Ovary (tissue), 10 donors: ENCODE measurements at places on chromosomes 3 and 15. TPM values are rescaled to one million over a fixed set of nuclear protein-coding genes. Genes with fewer than 3 reads are reported as not detected.

DNA sequence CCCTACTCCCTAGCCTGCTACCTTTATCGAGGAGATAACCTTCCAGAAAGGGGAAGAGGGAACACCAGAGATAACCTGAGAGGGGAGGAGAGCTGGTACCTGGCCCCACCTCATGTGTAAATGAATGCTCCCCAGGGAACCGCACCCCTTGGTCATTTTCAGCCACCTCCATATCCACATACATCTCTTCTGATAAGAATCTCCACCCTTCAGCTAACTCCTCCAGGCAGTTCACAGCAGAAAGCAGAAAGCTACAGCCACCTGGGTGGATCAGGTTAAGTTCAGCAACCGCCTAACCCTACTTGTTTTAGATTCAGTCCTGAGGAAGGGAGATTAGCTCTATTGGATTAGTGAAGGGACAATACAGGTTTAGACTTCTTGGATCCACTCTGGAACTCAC lies 38.0 kb upstream of the TIMP4 start:
- DNase-seq = no peak
- no peaks in the 10 kb centered on the region for H3K36me3 ChIP-seq
- no peak overlapping the region for H3K27ac ChIP-seq
- H3K4me3 ChIP-seq = no peak overlapping the region
- H3K4me1 ChIP-seq = peaks cover 2% of the 10 kb centered on the region
- H3K27me3 ChIP-seq = no peaks in the 10 kb centered on the region

DNA sequence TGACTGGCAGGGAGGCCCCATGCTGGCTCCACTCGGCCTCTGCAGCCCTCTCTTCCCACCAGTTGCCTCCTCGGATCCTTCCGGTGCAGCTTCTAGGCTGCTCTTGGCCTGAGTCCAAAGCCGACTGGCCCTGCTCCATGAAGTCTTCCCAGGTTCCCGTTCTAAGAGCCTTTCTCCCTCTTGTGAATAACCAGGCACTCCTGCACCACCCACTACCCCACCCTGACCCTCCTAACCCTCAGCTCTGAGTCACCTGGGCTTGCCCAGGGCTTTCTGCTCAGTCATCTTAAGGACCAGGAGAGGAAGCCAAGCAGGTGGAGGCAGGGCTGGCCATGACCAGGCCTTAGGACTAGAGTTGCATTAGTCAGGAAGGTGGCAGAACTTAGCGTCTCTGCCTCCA lies 28.1 kb upstream of the CNBP start:
- H3K36me3 ChIP-seq = no peaks in the 10 kb centered on the region
- H3K4me1 ChIP-seq = peaks cover 8% of the 10 kb centered on the region
- peak; percentile 83 for DNase-seq
- no peak overlapping the region for H3K27ac ChIP-seq
- H3K4me3 ChIP-seq = no peak overlapping the region

The CD200 gene
- 11.3 TPM for total RNA-seq

DNA sequence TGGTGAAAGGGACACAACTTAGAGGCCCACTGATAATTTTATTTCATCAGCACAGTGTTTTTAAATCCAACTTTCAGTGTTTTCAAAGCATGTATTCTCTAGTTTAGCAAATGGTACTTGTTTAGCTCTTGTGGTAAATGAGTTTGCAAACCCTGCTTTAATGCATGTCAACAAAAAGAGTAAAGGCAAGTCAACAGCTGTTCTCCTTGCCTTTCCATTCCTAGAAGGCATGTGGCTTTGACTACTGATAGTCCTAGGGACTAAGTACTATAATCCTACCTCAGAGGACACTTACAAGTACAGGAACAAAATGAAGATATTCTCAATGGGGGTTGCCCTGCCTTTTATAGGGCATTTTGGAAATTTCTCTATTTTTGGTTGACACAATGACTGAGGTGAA lies 13.1 kb downstream of the NPTN start:
- no peaks in the 10 kb centered on the region for H3K36me3 ChIP-seq
- H3K27ac ChIP-seq = no peak overlapping the region
- no peaks in the 10 kb centered on the region for H3K27me3 ChIP-seq
- H3K4me1 ChIP-seq = peaks cover 2% of the 10 kb centered on the region
- DNase-seq = no peak

The NMNAT3 gene
- total RNA-seq = 26.1 TPM

DNA sequence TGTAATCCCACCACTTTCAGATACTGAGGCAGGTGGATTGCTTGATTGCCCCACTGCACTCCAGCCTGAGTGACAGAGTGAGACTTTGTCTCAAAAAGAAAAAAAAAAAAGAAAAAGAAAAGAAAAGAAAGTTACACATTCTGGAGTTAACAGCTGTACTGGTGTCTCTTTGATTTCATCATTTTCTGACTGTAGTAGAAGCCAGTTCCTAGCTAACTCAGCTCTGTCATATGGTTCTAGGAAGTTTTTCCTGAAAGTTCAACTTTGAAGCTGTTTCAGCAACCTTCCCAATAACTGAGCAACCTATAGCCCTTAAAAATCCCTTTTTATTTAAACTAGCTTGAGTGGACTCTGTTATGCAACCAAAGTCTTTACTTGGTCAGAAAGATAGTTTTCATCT lies 104.6 kb upstream of the STRIT1 start:
- no peak for DNase-seq
- H3K4me1 ChIP-seq = no peaks in the 10 kb centered on the region
- no peaks in the 10 kb centered on the region for H3K27me3 ChIP-seq
- H3K36me3 ChIP-seq = no peaks in the 10 kb centered on the region

GRCh38 chr3:128969993-128970739 lies 23.7 kb downstream of the CFAP92 start:
- no peak overlapping the region for H3K4me3 ChIP-seq
- H3K27me3 ChIP-seq = no peaks in the 10 kb centered on the region
- DNase-seq = peak; percentile 66
- no peaks in the 10 kb centered on the region for H3K36me3 ChIP-seq
- H3K4me1 ChIP-seq = no peaks in the 10 kb centered on the region
- no peak overlapping the region for H3K27ac ChIP-seq

DNA sequence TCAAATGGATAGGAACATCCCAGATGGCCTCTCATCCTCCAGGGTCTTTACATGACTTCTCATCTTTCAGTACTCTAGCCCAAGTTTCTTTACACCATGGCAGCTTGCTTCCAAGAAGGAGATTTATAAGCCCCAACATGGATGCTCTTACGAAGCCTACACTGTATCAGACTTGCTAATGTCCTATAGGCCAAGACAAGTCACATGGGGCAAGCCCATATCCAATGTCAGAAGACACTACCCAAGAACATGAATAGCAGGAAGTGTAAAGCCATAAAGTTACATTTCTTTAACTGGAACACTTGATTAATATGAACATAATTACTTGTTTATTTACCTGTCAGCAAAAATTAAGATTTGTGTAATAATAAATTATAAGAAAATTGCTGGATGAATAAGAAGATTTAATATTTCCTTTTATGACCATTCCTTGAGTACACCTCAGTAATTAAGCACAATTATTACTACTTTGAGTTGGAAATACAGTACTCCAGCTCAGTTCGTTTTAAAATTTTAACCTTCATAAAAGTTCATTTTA lies 5.1 kb downstream of the SPESP1 start:
- H3K4me3 ChIP-seq = no peak overlapping the region
- no peak overlapping the region for H3K27ac ChIP-seq
- H3K4me1 ChIP-seq = no peaks in the 10 kb centered on the region
- no peaks in the 10 kb centered on the region for H3K27me3 ChIP-seq
- no peaks in the 10 kb centered on the region for H3K36me3 ChIP-seq
- no peak for DNase-seq

The HAPLN3 gene
- 10.0 TPM for total RNA-seq

GRCh38 chr3:170322566-170323269 lies 34.8 kb upstream of the SKIL start:
- H3K36me3 ChIP-seq = no peaks in the 10 kb centered on the region
- H3K27me3 ChIP-seq = no peaks in the 10 kb centered on the region
- DNase-seq = no peak
- H3K27ac ChIP-seq = no peak overlapping the region
- H3K4me3 ChIP-seq = no peak overlapping the region

The SAMMSON gene
- 0.57 TPM for total RNA-seq

DNA sequence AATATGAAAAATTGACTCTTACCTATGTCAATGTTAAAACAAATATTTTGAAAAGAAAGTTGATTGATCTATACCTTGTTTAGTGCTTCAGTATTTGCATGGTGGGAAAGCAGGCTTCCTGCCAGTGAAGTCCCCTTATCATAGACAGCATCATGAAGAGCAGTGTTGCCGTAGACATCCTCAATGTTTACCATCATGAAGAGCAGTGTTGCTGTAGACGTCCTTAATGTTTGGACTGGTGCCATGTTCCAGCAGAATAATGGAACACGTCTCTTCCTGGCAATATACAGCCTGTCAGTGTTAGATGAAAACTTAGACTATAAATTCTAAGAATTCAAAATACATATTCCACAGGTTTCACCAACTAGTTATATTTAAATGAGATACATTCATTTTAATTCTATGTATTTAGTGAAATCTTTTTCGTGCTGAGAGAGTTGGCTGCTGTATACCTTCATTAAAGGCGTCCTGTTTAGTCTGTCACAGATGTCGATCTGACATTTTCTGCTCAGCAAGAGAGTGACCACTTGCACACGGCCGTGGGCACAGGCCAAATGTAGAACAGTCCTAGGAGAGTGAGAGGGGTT lies 116.8 kb downstream of the LMLN start:
- H3K4me3 ChIP-seq = no peak overlapping the region
- DNase-seq = no peak
- H3K27ac ChIP-seq = no peak overlapping the region
- H3K27me3 ChIP-seq = no peaks in the 10 kb centered on the region

DNA sequence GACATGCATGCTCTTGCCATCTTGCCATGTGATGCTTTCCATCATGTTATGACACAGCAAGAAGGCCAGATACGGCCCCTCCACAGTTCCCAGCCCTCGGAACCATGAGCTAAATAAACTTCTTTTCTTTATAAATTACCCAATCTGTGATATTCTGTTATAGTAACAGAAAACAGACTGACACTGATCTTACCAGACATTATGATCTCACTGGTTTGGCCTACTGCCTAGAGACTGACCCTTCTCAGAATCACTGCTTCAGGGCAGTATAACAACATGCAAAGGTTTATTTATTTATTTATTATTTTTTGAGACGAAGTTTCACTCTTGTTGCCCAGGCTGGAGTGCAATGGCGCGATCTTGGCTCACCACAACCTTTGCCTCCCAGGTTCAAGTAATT lies 14.0 kb downstream of the ZNF619 start:
- H3K27me3 ChIP-seq = no peaks in the 10 kb centered on the region
- H3K36me3 ChIP-seq = no peaks in the 10 kb centered on the region
- H3K27ac ChIP-seq = no peak overlapping the region
- H3K4me1 ChIP-seq = no peaks in the 10 kb centered on the region

The MYRIP gene
- total RNA-seq = 2.8 TPM

The PARP15 gene
- total RNA-seq = 0.48 TPM
